ENCODE measurements at places on chromosomes 2 and 18.

DNA sequence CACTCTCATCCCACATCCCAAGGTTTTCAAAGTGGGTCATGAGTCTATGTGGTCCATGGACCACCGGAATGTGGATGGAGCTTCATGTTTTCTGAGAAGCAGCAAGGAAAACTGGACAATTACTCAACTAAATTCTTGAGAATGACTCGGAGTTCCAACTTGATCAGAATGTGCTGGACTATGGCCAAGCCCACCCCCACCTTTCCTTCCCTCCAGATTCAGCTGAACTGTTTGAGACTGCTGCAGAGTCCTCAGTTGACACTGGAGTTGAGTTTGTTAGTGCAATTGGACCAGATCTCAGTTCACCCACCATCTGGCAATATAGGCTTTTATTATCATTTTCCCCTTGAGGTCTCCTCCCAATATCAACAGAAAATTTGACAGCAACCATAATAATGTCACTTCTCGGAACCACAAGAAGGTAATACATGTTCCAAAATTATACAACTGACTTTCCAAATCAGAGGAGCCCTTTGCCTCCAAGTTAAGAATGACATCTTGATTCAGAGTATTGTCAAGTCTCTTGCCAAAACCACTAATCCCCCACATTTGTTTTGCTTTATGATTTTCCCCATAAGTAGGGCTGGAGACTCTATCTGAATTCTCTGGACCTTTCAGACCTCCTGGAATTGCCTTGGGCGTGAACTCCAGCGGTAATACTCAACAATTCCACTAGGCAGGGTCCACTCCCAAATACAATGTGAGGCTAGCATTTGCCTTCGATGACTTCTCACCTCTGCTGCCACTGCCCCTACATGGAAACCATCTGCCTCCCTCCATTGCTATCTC is 8.8 kb downstream of the COL4A4 start:
- DNase-seq = no peak

GRCh38 chr18:53790786-53791185 is 433.7 kb downstream of the MBD2 start:
- no peak for DNase-seq

GRCh38 chr2:11812466-11813248 is 66.2 kb downstream of the LPIN1 start:
- no peak for DNase-seq

DNA sequence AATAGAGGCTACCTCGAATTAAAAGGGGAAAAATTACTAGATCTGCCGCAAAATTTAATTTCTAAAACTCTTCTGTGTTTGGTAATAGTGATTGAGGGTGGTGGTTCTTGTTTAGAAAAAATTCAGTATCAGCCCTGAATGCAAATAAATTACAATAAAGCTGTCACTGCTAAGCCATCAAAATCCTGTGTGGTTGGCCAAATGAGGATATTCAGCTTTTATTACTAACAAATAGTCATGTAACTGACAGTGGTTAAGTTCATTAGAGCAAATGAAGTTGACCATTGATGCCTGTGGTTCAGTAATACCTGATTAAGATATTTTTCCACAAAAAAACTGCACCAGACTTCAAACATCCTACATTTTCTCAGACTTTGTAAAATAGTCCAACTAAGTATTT is 14.4 kb downstream of the PPP1CB start:
- DNase-seq = no peak

DNA sequence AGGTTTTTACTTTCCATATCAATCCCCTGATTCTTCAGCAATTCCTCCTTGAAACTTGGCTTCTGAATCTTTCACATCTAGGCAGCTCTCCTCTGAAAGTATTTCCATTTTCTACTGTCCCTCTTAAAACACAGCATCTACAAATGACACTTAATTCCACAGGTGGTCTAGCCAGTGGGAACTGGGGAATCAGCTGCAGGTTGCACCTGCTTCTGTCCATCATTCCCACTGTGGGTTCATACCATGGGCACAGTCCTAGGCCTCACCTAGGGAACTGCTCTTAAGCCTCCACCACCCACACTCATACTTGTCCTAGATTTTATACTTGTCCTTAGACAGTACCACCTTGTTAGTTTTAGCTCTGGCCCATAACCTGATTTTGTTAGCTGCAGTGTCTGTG is 2.2 kb downstream of the LOXL3 start:
- DNase-seq = no peak

GRCh38 chr2:226474131-226474530 is 325.5 kb downstream of the IRS1 start:
- DNase-seq = no peak

GRCh38 chr2:110933420-110933819 is 187.3 kb upstream of the BCL2L11 start:
- DNase-seq = no peak

Data from stimulated activated CD8-positive, alpha-beta memory T cell treated with anti-CD3 and anti-CD28 coated beads, Interleukin-15, amount 100 ng/mL, for 24 hours (primary cell).